ENCODE measurements at places on chromosomes 6 and 20.

- peak; percentile 33 for DNase-seq
Observed at GRCh38 chr6:36633915-36634314, 39.8 kb downstream of the SRSF3 start.

- DNase-seq, result no peak
Observed at GRCh38 chr20:62320581-62321354, 18.0 kb downstream of the ADRM1 start.

DNA sequence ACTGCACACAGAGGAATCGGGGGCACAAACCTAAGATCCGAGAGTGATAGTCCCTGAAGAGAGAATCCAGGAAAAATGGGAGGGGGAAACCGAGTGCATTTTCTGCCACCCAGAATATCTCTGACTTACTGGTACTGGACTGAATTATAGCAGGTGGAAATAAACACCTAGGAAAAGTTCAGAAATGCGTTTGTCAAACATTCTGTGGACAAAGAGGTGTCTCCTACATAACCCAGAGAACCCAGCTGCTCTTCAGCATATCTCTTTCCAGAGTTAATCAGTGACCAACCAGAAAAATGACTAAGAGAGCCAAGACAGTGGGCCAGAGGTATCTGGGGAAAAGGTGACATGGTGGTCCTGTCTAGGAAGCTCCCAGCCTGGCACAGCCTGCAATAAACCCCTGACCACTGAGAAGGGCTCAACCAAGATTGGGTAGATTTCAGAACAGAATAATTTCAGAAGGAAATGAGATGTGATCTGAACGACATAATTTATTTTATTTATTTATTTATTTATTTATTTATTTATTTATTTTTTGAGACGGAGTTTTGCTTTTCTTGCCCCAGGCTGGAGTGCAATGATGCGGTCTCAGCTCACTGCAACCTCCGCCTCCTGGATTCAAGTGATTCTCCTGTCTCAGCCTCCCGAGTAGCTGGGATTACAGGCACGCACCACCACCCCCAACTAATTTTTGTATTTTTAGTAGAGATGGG lies 6.0 kb upstream of the VNN1 start:
- no peak for DNase-seq

GRCh38 chr6:105981002-105981887 lies 104.9 kb upstream of the PRDM1 start:
- no peak for DNase-seq

- DNase-seq, result peak; percentile 46
Observed at GRCh38 chr6:149031859-149032598, 285.2 kb downstream of the UST start.

- DNase-seq, result no peak
Observed at GRCh38 chr20:50681359-50682064, 9.8 kb downstream of the RIPOR3 start.

DNA sequence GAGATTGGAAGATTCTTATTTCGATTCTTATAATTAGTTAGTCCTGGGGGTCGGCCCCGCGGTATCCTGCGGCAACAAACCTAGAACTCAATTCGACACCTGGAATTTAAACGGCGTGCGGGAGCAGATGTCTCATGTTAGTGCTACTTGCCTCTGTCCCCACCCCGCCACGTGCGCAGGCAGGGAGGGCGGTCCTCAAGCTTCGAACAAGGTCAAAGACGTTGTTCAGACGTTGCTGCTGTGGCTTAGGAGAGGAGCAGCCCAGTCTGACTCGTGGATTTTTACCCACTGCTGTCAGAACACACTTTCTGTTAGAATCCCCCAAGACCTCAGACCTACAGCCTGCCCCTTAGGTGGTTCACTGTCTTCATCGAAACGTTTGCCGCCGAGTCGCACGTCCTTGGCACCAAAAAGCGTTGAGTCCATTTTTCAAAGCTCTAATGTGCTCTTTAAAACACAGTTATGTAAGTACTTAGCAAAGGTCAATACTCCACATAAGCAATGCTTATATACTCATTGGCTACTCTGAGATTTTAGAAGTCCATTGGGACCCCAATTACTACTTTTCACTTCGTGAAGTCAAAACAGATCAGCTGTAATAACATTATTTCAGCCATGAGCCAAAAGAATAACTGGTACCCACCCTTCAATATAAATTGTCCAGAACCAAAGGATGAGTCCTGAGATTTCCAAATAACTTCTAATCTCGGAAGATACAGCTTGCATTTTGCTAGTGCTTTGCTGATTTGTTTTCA lies 2.7 kb upstream of the C6orf62 start:
- DNase-seq, result no peak

- DNase-seq, result no peak
Observed at GRCh38 chr6:50093938-50094272, 44.2 kb upstream of the DEFB112 start.

DNA sequence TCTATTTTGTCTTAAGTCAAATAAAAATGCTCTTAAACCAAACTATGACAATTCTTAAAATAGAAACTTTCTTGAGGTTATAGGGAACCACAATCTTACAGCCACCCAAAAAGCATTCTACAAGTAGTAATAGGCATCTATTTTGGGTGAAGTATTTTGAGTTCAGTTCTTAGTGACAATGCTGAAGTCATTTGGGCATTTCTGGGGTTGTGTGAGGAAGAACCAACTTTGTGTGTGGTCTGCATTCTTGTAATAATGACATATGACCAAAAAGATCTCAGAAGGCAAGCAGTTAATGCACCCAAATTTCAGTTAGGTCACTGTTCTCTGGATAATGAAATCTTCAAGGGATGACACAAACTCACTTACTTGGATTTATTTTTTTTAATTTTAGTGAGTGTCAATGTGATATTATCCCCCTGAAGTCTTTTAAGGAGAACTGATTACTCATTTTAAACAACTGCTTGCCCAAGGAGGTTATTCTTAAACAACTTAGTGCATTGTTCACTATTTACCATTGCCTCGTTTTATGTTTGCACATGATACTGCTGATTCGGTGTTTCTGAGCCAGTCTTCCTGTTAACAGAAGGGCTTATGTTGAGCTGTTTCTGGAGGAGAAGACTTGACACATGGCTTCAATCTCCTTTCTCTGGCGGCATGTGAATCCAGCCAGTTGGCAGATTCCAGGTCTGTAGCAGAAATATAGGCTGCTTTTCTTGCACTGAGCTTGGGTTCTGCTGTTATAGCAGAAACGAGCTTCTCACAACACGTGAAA lies 618.9 kb downstream of the BCKDHB start:
- peak; percentile 8 for DNase-seq

DNA sequence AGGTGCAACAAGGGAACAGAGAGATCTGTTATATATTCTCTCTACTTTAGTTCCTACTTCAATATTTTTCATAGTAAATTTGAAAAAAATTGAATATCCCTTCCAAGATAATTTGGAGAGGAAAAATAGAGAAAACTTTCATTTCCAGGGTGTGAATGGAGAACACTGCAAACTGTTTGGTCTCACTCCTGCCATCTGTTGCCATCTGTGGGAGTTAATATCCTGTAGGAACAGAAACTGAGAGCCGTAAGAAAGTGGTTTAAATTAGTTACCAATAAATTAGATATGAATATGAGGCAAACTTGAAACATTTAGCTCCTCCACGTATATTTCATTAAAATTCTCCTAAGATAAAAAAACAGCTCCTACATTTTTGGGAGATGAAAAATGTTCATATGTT lies 4.2 kb downstream of the ZNF337 start:
- DNase-seq, result no peak

DNA sequence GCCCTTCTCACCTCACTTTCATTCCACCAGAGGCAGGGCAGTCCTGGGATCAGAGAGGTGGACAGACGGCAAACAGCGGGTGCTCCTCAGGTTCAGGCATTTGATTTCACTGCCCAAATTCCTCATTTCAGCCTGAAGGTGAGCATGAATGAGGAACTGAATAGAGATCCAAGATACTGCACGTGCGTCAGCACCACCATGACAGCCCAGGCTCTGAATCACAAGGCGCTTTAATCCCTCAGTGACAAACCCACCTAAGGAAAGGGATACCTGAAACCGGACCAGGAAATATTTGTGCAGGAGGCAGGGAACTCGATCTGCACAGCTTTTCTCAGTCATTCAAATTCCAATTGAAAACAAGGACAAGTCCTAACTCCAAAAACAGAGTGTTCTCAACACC lies 174.8 kb upstream of the HEY2 start:
- no peak for DNase-seq

GRCh38 chr6:114619621-114620200 lies 276.9 kb upstream of the HS3ST5 start:
- no peak for DNase-seq

GRCh38 chr6:40376113-40376650 lies 211.0 kb downstream of the LRFN2 start:
- DNase-seq, result no peak

GRCh38 chr6:7866526-7866925 lies 44.1 kb downstream of the TXNDC5 start:
- no peak for DNase-seq

All from fibroblast of skin of left biceps (primary cell).